Adipocyte (in vitro differentiated cells): ENCODE measurements at places on chromosomes 16 and 17.

GRCh38 chr17:54945671-54946070 lies 22.8 kb downstream of the COX11 start:
- no peak for DNase-seq

- DNase-seq, result peak; percentile 37
Observed at GRCh38 chr17:10292057-10292937, 80.5 kb downstream of the MYH13 start.

- DNase-seq, result no peak
Observed at GRCh38 chr16:17261197-17261858, 209.4 kb downstream of the XYLT1 start.

DNA sequence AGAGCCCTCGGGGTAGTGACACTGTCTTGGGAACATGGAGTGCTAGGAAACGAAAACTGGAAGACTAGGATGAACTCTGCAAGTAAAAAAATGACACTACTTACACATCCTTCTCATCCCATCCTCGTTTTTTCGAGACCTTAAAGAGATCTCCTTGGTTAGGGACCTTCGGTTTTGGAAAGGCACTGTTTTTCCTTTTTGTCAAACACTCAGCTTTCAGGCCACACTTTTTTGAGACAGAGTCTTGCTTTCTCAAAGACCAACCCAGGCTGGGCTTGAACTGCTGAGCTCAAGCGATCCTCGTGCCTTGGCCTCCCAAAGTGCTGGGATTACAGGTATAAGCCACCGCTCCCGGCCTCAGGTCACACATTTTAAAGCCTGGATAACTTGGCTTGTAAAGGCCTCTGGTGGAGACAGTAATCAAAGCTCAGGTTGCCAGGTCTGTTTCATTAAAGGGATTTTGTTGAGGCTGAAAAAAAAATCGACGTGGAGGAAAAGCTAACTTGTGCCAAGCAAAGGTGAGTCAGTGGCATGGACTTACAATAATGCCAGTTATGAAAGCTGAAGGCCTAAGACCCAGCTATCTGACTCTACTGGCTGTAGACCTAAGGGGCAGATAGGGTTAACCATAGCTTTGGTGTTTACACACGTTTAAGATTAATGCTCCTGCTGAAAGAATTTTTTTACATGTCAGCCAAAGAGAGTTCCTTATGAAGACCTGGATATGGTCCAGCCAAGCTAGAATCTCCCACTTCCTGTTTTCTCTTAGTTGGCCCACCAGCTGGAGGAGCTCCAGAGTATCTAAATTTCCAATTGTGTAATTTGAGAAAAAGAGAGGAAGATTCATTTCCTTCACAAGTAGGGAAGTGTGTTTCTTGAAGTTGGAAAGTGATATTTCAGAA lies 823 bp downstream of the NBR1 start:
- DNase-seq, result peak; percentile 91

GRCh38 chr16:81696961-81697615 lies 82.0 kb upstream of the PLCG2 start:
- DNase-seq, result peak; percentile 23

GRCh38 chr17:8186787-8187516 lies 3.0 kb downstream of the BORCS6 start:
- DNase-seq, result peak; percentile 92
